ENCODE measurements at places on chromosomes 6 and 20. TPM values are rescaled to one million over a fixed set of nuclear protein-coding genes. Genes with fewer than 3 reads are reported as not detected.

The KIAA1755 gene
- total RNA-seq: 24.9 TPM

The STX11 gene
- total RNA-seq: 2.2 TPM

The STMND1 gene
- not detected for total RNA-seq

The CRYBG1 gene
- total RNA-seq: 5.7 TPM

The SFTA2 gene
- total RNA-seq: not detected

The SCUBE3 gene
- total RNA-seq: 10.0 TPM

The DSP gene
- 98.2 TPM for total RNA-seq

The CEP85L gene
- 44.8 TPM for total RNA-seq

The PRELID3B gene
- total RNA-seq: 45.1 TPM

The CAGE1 gene
- total RNA-seq: not detected
